Small intestine (tissue), 16 donors: ENCODE measurements at places on chromosomes 12 and 14. TPM values are rescaled to one million over a fixed set of nuclear protein-coding genes. Genes with fewer than 3 reads are reported as not detected.

Gene TPPP2
- 0.34 TPM for polyA plus RNA-seq

Gene NGB
- not detected for polyA plus RNA-seq

Gene TMCC3
- 8.6 TPM for polyA plus RNA-seq

Gene SLC10A1
- polyA plus RNA-seq = not detected

Gene OASL
- 2.2 TPM for polyA plus RNA-seq

Gene B4GALNT1
- polyA plus RNA-seq = 0.27 TPM

Gene USP44
- polyA plus RNA-seq = 0.27 TPM

Gene CLEC14A
- polyA plus RNA-seq = 0.45 TPM

- no peaks in the 10 kb centered on the region for H3K27me3 ChIP-seq
- no peak for DNase-seq
- no peak overlapping the region for H3K27ac ChIP-seq
- H3K36me3 ChIP-seq = no peaks in the 10 kb centered on the region
- H3K4me1 ChIP-seq = no peaks in the 10 kb centered on the region
Measured at GRCh38 chr14:99363616-99364290, 91.8 kb upstream of the BCL11B start.

DNA sequence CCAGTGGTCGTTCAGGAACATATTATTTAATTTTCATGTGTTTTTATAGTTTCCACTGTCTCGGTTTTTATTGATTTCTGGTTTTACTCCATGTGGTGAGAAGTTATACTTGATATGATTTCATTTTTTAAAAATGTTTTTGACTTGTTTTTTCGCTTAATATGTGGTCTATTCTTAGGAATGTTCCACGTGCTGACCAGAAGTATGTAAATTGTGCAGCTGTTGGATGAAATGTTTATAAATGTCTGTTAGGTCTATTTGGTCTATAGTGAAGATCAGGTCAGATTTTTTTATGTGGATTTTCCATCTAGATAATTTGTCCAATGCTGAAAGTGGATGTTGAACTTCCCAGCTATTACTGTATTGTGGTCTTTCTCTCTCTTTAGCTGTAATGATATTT is 433.8 kb upstream of the MIS18BP1 start:
- no peak overlapping the region for H3K4me3 ChIP-seq
- H3K4me1 ChIP-seq = no peaks in the 10 kb centered on the region
- H3K36me3 ChIP-seq = no peaks in the 10 kb centered on the region
- no peak overlapping the region for H3K27ac ChIP-seq
- DNase-seq = no peak

DNA sequence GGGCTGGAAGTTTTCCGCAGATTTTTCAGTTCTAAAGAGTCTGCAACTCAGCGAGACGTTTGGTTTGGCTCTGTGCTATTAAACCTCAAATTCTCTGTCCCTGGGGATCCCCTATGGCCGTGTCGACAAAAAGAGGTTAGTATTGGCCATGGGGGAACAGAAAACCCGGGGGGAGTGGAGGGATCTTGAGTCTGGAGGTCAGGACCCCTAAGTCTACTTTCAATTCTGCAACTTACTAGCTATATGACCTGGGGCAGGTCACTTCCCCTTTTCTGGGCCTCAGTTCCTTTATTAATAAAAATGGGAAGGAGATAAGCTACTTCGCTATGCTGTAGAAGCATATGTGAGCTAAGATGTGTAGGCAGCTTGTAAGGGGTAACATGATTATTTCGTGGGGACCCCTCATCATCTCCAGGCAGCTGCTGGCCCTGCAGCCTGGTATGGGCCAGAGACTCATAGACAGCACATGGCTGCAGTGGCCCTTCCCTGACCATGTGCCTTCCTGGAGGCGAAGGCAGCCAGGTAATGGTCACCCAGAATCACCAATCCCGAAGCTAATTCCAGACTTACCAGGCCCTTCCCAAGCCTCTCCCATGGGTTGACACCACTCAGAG is 8.6 kb downstream of the ASB2 start:
- H3K27ac ChIP-seq = peak overlapping the region; percentile 57
- no peak overlapping the region for H3K4me3 ChIP-seq
- no peaks in the 10 kb centered on the region for H3K36me3 ChIP-seq
- DNase-seq = no peak

- H3K4me3 ChIP-seq = no peak overlapping the region
- no peaks in the 10 kb centered on the region for H3K27me3 ChIP-seq
- H3K36me3 ChIP-seq = no peaks in the 10 kb centered on the region
- no peak for DNase-seq
- no peak overlapping the region for H3K27ac ChIP-seq
- no peaks in the 10 kb centered on the region for H3K4me1 ChIP-seq
Measured at GRCh38 chr14:78705989-78706388, 535.8 kb downstream of the NRXN3 start.

- no peak overlapping the region for H3K27ac ChIP-seq
- no peak overlapping the region for H3K4me3 ChIP-seq
- no peaks in the 10 kb centered on the region for H3K4me1 ChIP-seq
- H3K27me3 ChIP-seq = no peaks in the 10 kb centered on the region
- DNase-seq = no peak
Measured at GRCh38 chr12:31558521-31558920, 32.4 kb downstream of the DENND5B start.

DNA sequence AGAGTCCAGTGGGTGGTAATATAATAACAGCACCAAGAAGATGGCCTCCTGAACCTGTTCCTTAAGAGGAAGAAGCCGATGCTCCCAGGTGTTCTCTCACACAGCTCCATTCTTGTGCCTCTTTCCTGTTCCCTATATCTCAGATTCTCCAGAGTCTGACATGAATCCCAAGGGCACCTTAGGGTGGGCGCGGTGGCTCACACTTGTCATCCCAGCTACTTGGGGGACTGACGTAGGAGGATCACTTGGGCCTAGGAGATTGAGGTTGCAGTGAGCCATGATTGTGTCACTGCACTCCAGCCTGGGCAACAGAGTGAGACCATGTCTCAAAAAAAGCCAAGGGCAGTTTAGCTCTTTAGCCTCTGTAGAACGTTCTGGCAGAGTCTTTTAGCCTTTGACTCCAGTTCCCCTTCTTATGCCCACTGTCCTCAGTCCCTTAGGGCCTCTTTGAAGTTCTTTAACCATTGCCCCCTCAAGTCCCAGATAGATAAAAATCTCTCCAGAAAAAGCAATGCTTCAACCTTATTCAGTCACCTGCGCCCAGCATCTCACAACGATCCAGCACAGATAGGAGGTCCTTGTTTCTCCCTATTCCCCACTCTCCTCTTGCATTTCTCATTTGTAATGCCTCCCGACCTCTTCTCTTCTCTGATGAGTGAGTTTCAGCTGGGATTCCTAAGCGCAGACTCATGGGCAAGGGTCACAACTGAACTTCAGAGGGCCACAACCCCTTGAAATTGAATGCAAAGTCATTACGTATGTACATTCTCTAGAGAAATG is 4.7 kb downstream of the CCDC184 start:
- peaks cover 9% of the 10 kb centered on the region for H3K4me1 ChIP-seq
- peaks cover 36% of the 10 kb centered on the region for H3K27me3 ChIP-seq
- no peak overlapping the region for H3K4me3 ChIP-seq
- H3K36me3 ChIP-seq = no peaks in the 10 kb centered on the region
- no peak for DNase-seq

- no peak overlapping the region for H3K27ac ChIP-seq
- H3K4me1 ChIP-seq = peaks cover 3% of the 10 kb centered on the region
- no peak for DNase-seq
- H3K36me3 ChIP-seq = peaks cover 97% of the 10 kb centered on the region
- no peak overlapping the region for H3K4me3 ChIP-seq
Measured at GRCh38 chr12:124398578-124399227, 103.8 kb downstream of the RFLNA start.

DNA sequence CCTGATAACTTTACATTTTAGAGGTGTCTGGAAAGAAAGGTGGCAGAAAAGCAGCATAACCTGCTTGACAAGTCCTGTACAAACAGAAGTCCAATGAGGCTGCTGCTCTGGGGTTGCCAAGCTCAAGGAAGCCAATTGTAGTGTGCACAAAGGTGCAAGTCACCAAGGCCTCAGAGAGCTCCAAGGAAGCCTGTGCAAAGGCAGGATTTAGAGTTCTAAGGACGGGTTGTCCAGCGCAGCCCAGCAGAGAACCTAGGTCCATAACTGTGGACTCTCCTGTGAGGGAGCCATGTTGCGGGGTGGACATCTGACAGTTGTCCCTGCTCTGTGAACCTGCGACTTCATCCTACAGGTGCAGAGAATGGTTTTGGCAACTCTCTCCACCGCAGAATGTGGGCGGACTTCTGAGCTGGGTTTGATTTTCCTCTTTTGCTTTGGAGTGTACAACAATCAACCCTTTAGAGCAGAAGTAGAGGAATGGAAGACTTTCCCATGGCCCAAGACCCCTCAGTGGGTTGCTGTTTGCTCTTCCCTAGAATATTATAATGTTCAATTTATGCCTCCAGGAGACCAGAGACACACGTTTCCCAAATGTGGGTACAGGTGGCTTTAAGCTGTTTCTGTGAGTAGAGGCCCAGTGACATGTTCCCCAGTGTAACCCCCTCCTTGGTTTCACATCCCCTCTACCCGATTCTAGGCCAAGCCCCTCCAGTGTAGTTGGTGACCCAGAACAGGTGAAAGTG is 81.0 kb downstream of the ETV6 start:
- H3K4me1 ChIP-seq = peaks cover 36% of the 10 kb centered on the region
- H3K36me3 ChIP-seq = no peaks in the 10 kb centered on the region
- peak overlapping the region; percentile 84 for H3K27ac ChIP-seq
- no peak overlapping the region for H3K4me3 ChIP-seq
- H3K27me3 ChIP-seq = no peaks in the 10 kb centered on the region

DNA sequence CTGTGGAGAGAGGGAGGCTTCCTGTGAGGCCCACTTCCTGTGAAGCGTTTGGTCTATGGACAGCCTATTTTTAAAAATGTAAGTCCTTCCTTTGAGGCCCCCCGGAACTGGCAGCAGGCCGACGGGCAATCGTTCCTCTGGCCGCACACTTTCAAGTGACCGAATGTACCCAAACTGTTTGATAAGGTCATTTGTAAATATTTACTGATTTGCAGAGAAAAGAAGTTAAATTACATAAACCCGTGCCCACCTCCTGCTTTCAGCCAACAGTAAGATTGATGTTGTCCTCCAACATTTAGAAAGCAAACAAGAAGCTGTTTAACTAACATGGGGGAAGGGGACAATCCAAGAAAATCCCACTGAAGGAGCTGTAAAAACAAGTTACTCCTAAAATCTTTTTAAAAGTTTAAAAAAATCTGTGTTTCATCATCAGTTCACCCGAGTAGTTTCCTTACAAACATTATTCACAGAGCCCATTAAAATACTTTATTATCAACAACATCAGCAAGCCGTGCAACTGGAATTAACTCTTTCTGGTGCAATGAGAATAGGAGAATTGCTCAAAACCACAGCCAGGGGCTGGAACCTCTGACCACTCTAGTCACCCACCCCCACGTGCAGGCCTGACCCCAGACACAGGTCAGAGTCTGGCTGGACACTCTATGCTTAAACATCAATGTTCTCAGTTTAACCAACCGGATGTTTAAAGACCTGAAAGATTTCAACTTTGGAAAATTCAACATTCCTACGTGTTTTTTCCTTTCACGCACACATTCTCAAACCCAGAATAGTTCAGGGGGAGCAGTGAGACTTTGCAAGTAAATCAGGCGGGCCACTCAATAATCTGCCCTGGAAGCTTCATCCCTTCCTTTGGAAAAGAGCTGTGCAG is 65.3 kb downstream of the FOXN3 start:
- peak overlapping the region; percentile 56 for H3K27ac ChIP-seq
- H3K36me3 ChIP-seq = peaks cover 9% of the 10 kb centered on the region
- no peak for DNase-seq
- no peaks in the 10 kb centered on the region for H3K27me3 ChIP-seq
- H3K4me1 ChIP-seq = peaks cover 6% of the 10 kb centered on the region

DNA sequence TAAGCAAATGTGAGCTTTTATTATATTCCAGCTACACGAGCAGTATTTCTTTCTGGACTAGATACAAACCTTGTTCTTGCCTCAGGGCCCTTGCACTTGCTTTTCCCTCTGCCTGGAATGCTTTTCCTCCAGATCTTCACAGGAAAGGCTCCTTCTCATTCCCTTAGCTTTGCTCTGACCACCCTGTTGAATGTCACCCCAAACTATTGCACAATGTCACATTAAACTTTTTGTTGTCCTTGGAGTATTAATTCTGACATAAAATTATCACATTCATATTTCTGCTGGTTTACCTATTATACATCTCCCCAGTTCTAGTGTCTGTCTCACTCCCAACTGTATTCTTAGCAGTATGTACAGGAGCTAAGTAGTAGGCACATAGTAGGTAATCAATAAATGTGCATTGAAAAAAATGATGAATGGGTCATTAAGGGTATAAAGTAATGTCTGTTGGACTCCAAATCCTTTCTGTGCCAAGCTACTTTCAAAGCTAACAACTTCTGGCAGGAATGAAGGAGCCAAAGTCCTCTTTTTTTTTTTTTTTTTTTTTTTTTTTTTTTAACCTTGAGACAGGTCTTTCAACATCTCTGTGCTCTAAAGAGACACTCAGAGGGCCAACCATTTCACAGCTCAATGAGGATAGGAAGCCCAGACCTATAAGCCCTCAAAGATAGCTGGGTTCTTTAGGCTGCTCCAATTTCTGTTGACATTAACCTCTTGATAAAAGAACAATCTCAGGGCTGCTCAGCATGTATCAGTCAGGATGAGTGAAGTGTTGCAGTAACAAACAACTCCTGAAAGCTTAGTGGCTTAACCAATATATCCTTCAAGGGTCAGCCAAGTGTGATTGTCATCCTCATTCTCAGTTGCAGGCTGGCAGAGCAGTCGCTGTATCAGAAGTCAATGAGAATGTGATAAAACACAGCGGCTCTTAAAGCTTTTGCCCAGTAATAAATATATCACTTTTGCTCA is 424.4 kb upstream of the TBX3 start:
- no peaks in the 10 kb centered on the region for H3K27me3 ChIP-seq
- DNase-seq = peak; percentile 52
- no peaks in the 10 kb centered on the region for H3K4me1 ChIP-seq
- no peak overlapping the region for H3K27ac ChIP-seq
- no peaks in the 10 kb centered on the region for H3K36me3 ChIP-seq

DNA sequence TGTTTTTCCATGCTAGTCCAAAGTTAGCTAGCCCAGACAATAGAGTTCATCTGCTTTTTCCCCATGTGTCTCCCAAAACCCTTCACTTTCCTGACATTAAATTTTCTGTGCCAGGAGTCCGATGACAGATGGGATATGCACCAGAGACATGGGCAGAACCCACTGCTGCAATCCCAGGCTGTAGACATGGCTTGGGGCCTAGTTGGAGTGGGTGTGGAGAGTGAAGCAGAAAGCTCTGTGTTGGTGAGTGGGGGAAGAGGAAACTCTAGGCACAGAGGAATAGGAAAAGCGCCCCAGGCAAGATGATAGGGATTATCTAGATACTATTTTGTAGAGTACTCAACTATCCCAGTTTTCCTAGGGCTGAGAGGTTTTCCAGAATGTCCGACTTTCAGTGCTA is 4.8 kb upstream of the KRT74 start:
- H3K4me3 ChIP-seq = no peak overlapping the region
- H3K27me3 ChIP-seq = no peaks in the 10 kb centered on the region
- DNase-seq = no peak
- no peaks in the 10 kb centered on the region for H3K36me3 ChIP-seq
- H3K27ac ChIP-seq = no peak overlapping the region
- H3K4me1 ChIP-seq = no peaks in the 10 kb centered on the region

DNA sequence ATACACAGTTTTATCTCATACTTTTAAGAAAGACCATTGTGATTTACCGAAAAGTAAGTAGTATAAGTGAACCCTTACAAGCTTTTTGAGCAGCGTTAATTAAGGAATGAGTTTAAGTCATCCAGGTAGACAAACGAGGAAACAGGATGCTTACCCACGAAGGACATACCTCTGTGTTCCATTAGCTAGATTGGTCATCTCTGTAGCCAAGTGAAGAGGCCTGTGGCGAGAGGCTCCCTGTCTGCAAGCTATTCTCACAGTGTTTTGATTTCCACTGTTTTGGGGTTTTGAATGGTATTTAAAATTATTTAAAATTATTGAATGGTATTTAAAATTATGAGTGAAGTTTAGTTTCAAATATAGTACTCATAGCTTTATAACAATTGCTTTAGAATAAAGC is 342.1 kb upstream of the RGS6 start:
- H3K4me1 ChIP-seq = no peaks in the 10 kb centered on the region
- H3K27ac ChIP-seq = no peak overlapping the region
- H3K4me3 ChIP-seq = no peak overlapping the region
- H3K27me3 ChIP-seq = no peaks in the 10 kb centered on the region
- no peak for DNase-seq
